Left ventricle myocardium superior (tissue), 1 donor: ENCODE measurements at places on chromosomes 6 and 20. TPM values are rescaled to one million over a fixed set of nuclear protein-coding genes. Genes with fewer than 3 reads are reported as not detected.

- DNase-seq, result peak; percentile 29
These were observed 2.0 kb downstream of the ZBP1 start for GRCh38 chr20:57618091-57618763.

The NDRG3 gene
- 35.7 TPM for total RNA-seq

GRCh38 chr20:25282796-25283195 lies 34.9 kb downstream of the PYGB start:
- DNase-seq, result peak; percentile 14

DNA sequence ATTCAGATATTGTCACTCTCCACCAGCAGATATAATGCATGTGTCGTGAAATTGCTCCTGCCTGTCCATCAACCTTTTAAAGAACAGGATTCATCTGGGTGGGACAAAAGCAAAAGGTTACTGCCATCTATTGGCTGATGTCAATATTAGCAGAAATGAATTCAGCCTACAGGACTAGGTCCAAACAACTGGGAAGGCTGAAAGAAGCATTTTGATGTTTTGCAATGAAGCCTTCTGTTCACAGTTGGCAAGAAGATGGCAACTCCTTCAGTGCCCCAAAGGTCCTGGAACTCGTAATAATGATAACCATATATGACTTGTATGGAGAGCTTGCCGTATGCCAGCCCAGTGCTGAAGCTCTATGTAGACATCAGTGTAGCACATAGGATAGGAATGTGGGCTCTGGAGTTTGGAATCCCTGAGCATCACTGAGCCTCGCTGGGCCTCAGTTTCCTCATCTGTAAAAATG lies 7.5 kb downstream of the BCAS1 start:
- no peak for DNase-seq

GRCh38 chr20:63923651-63924050 lies 28.7 kb downstream of the DNAJC5 start:
- DNase-seq, result no peak

The BPIFA1 gene
- total RNA-seq, result not detected

The RNF182 gene
- 0.10 TPM for total RNA-seq

The PCNA gene
- 32.6 TPM for total RNA-seq

DNA sequence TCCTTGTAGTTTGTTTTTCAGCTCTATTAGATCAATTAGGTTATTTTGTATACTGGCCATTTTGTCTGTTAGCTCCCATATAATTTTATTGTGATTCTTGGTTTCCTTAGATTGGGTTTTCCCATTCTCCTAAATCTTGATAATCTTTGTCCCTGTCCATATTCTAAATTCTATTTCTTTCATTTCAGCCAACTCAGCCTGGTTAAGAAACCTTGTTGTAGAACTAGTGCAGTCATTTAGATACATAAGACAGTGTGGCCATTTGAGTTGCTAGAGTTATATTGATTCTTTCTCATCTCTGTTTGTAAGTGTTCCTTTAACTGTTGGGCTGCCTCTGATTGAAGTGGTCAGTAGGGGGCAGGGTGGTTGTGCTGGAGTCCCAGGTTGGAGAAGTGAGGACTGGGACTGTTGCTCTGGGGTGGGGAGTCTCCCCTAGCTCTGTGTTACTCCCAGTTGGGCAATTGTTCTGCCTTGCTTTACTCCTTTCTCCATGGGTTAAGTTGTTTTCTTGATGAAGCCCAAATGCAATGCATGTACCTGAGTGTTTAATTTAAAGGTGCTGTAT lies 98.8 kb upstream of the NRN1 start:
- DNase-seq, result no peak

DNA sequence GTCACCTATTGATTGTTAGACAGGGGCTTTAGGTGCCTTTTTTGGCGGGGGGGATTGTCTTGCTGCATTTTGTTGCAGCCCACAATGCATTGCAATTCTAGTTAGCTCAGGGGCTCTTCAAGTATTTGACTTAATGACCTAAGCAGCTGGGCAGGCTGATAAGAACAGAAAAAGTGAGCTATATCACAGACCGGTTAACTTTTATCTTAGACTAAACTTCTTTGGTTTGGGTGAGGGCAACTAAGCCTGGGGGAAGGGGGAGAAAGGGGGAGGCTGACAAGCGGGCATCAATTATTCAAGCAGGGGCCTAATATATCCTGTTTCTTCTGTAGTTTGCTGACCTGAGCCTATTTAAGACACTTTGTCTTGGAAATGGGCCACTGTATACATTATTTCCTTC lies 66.0 kb upstream of the GPR6 start:
- no peak for DNase-seq

DNA sequence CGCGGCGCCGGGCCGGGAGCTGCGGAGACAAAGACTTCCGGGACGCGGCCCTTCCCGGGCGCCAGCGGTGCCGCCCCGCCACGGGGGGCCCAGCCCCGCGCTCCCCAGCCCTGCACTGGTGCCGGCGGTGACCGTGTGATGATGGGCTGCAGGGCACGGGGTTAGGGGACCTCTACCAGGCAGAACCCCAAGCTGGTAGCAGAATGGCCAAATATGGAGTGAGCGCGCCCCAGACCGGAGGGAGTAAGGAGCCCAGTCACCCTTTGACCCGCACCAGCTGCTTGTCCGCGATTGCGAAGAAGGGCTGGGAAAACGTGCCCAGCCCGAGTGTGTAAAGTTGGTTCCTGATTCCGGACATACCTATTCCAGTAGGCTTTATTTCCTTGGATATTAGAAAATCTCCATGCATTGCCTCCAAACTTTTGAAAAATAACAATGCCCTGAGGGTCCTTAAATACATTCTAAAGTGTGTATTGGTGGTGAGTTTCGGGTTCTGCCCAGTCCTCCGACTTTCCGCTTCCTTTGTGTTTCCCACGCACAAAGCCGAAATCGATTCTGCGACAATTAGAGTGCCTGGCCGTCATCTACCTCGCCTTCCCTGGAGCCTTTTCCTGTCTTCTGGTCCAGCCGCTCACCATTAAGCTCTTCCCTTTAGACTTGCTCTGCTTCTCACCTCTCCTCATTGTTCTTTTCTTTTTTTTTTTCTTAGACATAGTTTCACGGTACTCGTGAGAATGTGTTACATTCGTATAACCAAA lies 1.1 kb downstream of the ABRACL start:
- DNase-seq, result peak; percentile 71

DNA sequence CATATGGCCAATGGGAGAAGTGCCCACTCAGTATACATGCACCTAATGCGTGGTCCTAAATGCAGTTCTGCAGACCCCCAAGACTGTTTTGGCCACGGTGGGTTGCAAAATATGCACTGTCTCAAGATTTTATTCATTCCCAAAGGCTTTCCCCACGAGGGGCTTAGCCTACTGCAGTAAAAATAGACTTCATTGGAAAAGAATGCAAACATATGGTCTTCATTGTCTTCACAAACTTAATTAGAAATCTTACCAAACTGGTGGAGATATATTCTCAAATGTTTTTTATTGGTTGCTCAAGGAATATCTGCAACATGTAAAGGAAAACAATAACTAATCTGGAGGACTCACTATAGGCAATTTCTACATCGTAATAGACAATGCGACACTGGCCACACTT lies 31.6 kb upstream of the PRL start:
- DNase-seq, result no peak

DNA sequence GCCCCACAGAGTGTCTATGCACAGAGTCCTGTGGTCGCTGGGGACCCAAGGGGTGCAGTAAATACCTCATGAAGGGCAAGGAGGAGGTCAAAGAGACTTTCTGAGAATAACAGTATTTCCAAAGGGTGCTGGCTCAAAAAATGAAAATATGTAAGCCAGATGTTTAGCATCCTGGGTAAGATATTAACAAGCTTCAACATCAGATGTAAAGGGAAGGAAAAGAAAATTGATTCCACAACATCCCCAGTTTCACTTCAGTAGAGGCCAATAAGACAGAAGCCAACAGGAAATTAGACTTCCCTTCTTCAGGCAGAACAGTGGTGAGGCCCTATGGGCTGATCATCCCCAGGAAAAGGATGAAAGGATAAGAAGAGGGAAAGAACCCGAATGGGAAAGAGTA lies 434.7 kb downstream of the PRKN start:
- no peak for DNase-seq

The THBD gene
- 13.1 TPM for total RNA-seq

The NNAT gene
- total RNA-seq, result 0.25 TPM

DNA sequence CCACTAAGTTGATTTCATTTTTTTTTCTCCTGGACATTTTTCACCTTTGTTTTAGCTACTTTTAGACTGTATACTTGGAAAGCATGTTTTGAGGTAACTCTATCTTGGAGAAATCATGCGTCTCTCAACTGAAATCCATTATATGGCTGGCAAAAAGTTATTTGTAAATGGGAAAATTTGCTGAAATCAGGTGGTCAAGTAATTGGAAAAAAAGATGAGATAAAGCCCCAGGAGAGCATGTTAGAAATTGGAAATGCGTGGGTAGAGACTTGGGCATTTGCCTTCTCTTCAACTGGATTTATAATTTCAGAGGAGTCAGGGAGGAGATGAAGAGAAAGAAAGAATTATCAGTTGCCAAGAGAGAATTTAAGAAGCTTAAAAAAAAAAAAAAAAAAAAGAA lies 217.1 kb upstream of the MAP3K7 start:
- no peak for DNase-seq

DNA sequence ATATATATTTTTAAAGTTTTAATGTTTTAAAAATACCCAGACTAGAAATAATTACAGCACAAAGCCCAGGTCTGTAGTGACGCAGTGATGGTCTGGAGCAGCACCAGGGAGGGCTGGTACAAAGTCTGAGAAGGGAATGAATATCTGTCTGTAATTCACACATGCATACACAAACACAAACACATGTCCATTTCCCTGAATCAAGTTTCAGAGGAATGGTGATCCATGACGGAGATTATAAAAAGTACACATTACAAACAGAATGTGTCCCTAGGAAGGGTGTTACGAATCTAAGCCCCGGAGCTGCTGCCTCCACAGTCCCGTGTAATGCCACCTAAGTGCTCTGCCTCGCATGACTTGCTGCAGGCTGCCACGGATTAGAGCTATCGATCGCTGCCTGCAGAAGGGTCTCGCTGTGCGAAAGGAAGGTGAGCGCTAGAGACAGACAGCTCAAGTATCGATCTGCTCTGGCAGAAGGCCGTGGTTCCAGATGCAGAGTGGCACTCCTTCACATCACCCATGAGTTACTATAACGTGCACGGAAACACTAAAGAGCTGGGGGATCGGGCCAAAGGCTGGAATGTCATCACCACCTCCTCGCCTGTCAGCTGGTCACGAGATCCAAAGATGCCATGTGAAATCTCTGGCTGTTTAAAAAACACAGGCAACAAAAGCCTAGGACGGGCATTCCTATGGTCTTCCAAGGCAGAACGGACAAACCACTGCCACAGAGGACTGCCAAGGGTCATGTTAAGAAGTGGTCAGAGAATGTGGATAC lies 87.1 kb downstream of the INSM1 start:
- no peak for DNase-seq

DNA sequence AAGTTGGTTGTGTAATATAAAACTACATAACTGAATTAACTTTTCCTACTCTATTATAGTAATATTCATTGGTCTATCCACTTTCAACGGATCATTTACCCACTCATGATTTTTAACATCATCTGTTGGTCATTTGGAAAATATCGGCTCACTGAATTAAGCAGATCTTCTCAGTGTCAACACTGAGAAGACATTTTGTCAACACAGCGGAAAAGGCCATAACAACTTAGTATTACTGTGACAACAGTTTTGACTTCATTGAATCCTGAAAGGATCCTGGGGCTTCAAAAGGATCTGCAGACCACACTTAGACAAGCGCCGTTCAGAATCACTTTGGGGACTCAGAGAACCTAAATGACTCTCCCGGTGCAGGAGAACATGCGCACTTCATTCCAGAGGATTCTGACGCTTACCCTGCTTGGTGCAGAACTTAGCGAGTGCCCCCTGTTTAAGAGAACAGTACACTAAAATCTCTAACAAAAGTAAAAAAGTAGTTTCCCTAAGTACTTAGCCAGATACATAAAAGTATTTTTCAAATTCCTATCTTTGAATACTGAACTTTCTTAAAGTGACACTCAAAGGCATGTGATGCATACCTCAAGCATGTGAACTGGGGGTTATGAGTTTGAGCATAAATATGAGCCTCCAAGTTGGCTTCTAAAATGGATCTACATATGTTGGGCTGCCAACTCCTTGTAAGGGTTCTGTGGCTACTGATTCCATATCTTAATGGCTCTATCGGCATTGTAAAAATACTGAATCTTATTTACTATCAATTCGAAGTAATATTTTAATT lies 4.0 kb downstream of the ZBTB2 start:
- DNase-seq, result no peak
